Daoy (cell line): ENCODE measurements at places on chromosomes 11 and 22. TPM values are rescaled to one million over a fixed set of nuclear protein-coding genes. Genes with fewer than 3 reads are reported as not detected.

PTDSS2 gene
- total RNA-seq, result 16.2 and 24.4 TPM in 2 replicates

GRCh38 chr11:44887636-44888035, 63.0 kb downstream of the TP53I11 start:
- DNase-seq, result no peak

GRM5 gene
- total RNA-seq, result not detected in 2 replicates

- no peak for DNase-seq
Observed at GRCh38 chr11:134044514-134045284, 24.2 kb upstream of the JAM3 start.

OR2AG1 gene
- total RNA-seq, result not detected in 2 replicates

DRD4 gene
- not detected in 2 replicates for total RNA-seq

MMP7 gene
- 4.7 and 5.9 TPM in 2 replicates for total RNA-seq
